ENCODE measurements at places on chromosomes 1 and 21.
A peak's percentile ranks its signal among the peaks of the same experiment; 100 is the strongest.

DNA sequence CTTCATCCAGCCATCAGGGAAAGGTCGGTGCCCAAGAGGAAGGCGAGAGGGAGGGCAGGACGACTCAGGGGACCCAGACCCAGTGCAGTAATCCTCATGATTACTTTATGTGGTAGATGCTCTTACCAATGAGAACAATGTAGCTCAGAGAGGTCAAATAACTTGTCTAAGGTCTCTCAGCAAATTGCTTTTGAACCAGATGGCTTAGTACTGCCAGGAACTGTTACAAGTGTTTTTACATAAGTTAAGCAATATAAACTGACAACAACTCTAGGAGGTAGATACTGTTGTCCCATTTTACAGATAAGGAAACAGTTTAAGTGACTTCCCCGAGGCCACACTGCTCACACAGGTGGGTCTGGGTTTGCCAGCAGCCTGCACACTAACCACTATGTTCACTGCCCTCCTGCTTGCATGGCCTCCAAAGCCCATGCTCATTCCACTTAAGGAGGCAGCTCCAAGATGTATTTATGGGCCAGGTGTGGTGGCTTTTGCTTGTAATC, 111.7 kb downstream of the LACTBL1 start:
- no peak for DNase-seq

GRCh38 chr1:30337324-30337620, 386.1 kb downstream of the MATN1 start:
- DNase-seq, result no peak

- no peak for DNase-seq
These were observed 51.1 kb downstream of the SUSD4 start for GRCh38 chr1:223312705-223313414.

DNA sequence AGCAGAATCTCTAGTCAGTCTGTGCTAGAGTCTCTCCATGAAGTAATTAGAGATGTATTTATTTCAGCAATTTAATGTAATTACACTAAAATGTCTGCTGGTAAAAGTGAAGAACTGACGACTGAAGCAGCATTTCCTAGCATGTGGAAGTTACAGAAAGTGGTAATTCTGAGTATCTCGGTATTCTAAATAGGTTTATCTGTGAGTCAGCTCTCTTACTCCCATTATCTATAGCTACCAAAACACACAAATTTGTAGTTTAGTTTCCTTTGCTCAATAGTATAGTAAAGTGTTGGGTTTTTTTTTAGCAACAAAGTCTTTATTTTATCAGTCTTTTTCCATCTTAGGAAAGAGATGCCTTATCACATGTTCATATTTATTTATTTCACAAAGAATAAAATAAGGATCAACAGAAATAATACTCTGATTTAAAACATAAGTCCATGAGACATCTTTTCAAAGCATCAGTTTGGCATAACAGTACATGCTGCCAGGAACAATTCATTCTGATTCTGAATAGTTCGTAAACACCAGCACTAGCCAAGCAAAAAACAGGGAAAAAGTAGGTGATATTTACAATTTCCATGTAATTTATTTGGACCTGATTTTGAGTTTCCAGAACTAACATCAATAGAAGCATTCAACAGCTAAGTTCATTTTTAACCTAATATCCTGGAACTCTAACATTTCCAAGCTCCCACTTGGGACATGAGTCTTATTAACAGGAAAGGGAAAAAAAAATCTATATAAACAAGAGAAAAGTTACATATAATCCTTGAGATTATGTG, 76.3 kb downstream of the KCNT2 start:
- DNase-seq, result no peak

DNA sequence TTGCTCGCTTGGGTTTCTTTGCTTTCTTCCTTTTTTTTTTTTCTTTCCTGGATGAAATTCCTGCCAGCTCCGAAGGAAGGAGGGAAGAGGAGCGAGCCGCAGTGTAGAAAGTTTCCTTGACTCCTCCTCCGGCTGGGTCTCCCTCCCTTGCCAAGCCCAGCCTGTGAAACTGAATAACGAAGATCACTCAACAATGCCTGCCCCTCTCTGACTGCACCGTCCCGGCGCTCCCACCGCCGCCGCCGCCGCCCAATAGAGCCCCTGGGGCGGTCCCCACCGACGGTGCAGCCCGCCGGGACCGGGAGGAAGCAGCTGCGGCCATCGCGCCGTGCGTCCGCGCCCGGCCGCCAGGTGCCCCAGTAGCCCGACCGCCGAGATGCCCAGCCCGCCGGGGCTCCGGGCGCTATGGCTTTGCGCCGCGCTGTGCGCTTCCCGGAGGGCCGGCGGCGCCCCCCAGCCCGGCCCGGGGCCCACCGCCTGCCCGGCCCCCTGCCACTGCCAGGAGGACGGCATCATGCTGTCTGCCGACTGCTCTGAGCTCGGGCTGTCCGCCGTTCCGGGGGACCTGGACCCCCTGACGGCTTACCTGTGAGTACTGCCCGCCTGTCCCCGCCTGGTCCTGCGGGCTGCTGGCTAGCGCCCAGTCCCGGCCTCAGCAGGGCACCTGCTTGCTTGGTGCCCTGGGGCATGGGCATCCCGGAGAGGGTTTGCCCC, at the start of gene LGR6:
Gene LGR6 (plus strand): TSS at position 186 of the 714 bp plus-strand sequence. CDS start 191 bp downstream, at position 377.
- no peak for DNase-seq

GRCh38 chr1:54479841-54480524, 68.0 kb upstream of the ACOT11 start:
- no peak for DNase-seq

- no peak for DNase-seq
These were observed 1.5 kb downstream of the CPTP start for GRCh38 chr1:1326075-1326605.

DNA sequence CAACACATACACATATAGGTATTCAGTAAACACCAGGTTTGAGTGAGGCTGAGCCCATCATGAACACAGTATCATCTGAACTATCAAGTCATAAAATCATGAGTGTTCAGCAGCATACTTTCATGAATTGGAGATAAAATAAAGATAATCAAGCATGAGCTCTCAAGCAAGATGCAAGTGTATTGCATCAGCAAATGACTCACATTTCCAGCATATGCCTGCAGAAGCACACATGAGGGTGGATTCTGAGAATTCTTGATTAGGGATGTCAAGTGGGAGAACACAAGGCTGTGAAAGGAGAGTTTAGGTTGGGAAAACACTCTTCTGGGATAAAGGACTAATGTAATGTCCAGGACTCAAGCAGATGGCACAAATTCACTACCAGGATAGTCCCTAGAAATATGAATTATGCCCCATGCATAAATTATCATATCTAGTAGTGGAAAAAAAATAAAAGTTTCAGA, 299.2 kb downstream of the SRGAP2C start:
- no peak for DNase-seq

- DNase-seq, result no peak
These were observed 5.8 kb downstream of the SDC3 start for GRCh38 chr1:30902593-30903290.

DNA sequence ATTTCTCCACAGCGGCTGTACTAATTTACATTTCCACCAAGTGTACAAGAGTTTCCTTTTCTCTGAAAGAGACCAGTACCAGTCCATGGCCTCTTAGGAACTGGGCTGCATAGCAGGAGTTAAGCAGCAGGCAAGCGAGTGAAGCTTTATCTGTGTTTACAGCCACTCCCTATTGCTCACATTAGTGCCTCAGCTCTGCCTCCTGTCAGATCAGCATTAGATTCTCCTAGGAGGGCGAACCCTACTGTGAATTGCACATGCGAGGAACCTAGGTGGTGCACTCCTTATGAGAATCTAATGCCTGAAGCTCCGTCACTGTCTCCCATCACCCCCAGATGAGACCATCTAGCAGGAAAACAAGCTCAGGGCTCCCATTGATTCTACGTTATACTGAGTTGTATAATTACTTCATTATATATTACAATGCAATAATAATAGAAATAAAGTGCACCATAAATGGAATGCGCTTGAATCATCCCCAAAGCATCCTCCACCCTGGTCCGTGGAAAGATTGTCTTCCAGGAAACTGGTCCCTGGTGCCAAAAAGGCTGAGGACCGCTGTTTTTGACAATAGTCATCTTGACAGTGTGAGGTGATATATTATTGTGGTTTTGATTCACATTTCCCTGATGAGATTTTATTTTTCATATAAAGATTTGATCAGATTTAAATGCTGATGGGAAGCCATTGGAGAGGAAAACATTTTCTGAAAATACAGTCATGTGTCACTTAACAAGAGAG, 45.5 kb upstream of the MRPS6 start:
- no peak for DNase-seq

DNA sequence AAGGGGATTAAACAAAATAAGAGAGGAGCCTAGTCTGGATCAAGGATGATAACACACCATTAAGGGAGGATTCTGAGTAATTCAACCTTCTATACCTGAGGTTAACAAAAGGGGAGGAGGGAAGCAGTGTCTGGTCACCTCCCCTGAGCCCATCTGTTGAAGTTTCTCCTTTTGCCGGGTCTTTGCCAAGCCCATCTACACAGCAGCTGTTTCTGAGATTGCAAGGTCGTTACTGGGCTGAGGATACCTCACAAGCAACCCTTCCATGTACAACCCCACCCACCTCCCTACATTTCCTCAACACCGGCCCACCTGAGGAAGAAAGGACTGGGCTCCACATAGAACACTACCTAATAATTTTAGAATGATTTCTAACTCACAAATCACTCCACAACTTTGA, 26.3 kb downstream of the LRRC52 start:
- DNase-seq, result no peak

DNA sequence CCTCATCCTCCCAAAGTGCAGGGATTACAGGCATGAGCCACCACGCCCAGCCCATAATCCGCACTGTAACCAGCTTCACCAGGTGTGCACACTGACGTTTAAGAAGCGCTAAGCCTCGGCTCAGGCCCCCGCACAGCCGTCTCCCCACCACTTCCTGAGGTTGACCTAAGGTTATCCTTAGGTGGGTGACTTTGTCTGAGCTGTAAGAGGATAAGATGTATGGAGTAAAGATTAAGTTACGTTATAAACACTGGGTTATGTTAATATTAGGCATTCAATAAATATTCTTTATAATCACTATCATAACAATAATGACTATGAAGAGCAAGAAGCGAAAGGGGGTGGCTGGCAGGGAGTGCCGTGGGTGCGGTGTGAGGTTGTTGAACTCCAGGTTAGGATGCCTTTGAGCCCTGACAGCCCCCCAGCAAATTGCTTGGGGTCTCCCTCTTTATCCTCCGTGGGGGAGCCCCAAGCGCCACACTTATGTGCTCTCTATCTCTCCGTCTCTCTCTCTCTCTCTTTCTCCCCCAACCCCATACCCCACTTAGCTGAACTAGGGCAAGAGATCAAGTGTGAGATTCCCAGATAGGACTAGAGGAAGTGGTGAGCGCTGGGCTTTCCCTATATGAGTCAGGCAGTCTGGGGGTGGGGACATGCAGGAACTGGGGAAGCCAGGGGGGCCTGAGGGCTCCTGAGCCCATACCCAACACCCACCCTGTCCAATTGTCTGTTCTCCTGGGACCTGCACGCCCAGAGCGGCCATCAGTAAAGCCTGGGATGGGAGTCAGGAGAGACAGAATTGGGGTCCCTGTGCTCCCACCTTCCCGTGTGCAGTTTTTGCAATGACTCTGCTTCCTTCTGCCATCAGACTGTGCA, 7.6 kb downstream of the EFHD2 start:
- no peak for DNase-seq

DNA sequence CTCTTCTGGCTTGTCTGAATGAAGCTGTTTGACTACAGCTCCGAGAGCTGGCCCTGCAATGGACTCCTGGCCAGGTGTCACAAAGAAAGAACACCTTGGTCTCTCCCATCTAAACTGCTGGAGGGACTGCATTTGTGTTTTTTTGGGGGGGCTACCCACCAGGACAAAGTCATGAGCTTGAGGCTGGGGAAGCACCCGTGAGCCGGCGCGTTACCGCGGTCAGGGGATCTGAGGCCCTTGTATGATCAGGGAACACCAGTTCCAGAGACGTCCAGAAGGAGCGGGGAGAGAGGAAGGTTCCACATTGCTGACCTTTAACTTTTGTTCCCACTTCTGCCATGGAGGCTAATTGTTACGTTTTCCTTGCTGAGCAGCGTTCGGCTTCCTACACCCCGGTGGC, 84.5 kb upstream of the C1orf174 start:
- no peak for DNase-seq

DNA sequence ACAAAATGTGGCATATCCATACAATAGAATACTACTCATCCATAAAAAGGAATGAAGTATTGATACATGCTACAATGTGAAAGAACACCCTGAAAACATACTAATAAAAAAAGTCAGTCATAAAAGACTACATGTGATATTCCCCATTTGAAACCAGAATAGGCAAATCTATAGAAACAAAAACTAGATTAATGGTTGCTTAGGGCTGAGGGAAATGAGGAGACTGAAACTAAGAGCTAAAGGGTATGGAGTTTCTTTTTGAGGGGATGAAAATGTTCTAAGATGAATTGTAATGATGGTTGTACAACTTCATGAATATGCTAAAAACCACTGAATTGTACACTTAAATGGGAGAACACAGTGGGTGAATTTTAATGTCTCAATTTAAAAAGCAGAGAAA, 50.9 kb downstream of the ACBD6 start:
- DNase-seq, result no peak

DNA sequence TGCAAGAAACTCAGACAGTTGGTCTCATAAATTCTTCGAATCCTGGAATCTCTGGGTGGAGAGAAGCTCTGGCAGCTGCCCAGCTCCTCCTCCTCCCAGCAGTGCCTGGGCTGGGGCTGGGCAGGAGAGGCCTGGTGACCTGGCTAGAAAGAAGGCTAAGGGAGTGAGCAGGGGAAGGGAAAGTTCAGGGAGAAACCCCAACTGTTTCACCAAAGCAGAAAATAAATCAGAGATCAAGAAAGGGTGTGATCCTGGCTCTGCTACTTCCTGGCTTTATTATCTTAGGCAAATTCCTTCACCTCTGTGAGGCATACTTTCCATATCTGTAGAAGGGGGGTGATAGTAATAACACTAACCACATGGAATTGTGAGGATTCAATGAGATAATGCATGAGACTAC, 8.8 kb upstream of the COL16A1 start:
- no peak for DNase-seq

DNA sequence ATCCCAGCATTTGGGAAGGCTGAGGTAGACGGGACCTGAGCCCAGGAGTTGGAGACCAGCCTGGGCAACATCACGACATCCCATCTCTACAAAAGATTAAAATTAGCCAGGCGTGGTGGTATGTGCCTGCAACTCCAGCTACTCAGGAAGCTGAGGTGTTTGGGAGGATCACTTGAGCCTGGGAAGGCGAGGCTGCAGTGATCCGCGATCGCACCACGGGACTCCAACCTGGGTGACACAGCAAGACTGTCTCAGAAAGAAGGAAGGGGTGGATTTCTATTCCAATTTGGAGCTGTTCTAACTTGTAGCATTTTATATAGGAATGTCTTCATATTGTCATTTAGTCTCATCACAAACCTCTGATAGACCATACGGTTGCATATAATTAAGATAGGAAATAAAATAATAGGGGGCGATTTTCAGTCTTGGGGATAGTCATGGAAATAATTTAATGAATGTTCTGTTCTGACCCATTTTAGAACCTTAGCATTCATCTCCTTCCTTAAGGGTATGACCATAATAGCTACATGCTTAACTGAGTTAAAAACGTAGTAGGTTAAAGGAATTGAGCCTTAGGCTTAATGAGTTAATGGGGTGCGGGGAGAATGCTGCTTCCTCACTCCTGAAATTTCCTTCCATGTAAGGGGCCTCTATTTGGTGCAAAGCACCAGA, 93.1 kb downstream of the ADCY10 start:
- peak; percentile 38 for DNase-seq

GRCh38 chr1:208465786-208466590, 221.8 kb upstream of the PLXNA2 start:
- no peak for DNase-seq

GRCh38 chr1:106406114-106406513, 650.4 kb upstream of the PRMT6 start:
- DNase-seq, result no peak
